ENCODE measurements at places on chromosomes 7 and 10.

- DNase-seq: no peak
These were observed 477.5 kb upstream of the ADARB2 start for GRCh38 chr10:2214805-2215204.

- no peak for DNase-seq
These were observed 46.5 kb downstream of the PRR15 start for GRCh38 chr7:29610086-29610485.

DNA sequence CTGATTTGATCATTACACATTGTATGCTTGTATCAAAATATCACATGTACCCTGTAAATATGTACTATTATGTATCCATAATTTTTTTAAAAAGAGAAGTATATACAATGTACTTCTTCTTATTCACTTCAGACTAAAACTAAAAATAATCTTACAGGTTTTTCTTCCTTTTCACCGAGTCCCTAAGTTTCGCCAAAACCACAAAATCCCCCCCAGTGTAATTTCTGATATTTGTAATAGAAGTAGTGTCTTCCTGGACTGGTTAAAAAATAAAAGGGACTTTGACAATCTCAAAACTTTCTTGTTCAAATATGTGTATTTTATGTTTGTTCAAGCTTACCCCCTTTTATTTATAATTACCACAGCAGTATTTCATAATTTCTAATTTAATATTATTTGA, 23.9 kb downstream of the EPC1 start:
- DNase-seq: no peak

DNA sequence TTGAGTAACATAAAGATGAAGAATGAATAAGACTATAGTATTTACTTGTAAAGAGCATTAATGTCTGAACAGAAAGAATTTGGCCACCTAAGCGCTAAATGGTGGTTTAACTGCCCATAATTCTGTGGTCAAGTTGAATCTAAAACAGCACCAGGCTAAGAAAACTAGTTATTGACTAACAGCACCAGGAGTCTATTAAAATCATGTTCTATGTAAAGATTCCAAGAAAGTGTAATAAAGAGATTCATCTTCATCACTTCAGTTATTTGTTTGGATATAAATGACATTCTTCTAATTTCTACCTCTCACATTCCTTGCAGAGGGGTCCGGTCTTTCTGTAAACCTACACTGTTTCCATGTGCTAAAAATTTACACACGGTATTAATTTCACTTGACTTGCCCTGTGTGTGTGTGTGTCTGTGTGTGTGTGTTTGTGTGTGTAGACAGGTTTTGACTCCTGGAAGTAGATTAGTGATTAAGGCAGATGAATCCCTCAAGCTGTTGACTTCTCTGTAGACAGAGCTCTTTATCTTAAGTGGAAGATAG, 84.4 kb downstream of the KLF6 start:
- no peak for DNase-seq

DNA sequence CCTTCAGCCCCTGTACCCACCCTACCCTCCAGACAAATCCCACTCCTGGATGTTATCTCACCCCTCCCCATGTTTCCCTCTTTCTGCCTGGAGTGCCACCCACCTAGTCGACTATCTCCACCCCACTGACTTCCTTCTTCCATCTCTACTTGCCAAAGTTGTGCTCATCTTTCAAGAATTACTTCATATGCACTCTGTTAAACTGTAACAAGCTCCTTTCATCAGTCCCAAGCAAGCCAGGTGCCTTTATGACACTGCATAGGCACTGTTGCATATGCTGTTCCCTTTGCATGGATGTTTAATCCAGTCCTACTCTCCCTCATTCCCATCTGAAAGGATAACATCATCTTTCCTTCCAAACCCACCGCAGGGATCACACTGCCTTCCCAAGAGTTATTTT, 8.9 kb upstream of the CDK1 start:
- DNase-seq: no peak

DNA sequence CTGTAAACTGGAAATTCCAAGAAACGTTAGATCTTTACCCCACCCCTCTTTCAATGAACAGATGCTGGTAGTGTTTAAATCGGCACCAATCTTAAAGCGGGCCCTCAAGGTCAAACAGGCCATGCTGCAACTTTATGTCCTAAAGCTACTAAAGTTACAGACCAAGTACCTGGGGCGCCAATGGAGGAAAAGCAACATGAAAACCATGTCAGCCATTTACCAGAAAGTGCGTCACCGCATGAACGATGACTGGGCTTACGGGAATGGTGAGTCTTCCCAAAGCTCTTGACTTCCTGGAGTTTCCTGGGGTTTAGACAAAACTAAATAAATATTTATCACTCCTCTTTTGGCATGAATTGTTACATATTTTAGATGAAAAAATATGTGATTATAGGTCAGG, 19.6 kb upstream of the SMKR1 start:
- DNase-seq: no peak

GRCh38 chr7:78490524-78490923, 692.0 kb downstream of the PHTF2 start:
- DNase-seq: no peak

- no peak for DNase-seq
These were observed 62.4 kb upstream of the NANOS1 start for GRCh38 chr10:118967160-118967559.

DNA sequence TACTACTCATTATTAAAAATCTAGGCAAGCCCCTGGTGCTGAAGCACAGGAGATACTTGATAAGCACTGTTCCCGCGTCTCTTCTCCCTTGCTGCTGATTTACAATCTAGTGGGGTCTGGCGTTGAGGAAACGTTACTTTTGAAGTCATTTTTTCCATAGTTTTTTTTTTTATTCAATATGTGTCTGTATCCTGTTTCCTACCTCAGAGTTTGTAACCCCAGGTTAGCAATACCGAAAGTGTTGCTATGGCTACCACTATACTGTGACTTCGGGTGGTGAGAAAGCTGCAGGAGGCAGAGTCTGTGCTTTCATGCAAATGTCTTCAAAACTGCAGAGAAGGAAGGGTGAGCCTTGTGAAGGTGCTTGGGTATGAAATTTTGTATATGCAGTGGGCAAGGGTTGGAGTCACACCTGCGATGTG, 458.8 kb upstream of the GHITM start:
- DNase-seq: no peak

GRCh38 chr10:32437334-32437733, 8.6 kb upstream of the CCDC7 start:
- no peak for DNase-seq

DNA sequence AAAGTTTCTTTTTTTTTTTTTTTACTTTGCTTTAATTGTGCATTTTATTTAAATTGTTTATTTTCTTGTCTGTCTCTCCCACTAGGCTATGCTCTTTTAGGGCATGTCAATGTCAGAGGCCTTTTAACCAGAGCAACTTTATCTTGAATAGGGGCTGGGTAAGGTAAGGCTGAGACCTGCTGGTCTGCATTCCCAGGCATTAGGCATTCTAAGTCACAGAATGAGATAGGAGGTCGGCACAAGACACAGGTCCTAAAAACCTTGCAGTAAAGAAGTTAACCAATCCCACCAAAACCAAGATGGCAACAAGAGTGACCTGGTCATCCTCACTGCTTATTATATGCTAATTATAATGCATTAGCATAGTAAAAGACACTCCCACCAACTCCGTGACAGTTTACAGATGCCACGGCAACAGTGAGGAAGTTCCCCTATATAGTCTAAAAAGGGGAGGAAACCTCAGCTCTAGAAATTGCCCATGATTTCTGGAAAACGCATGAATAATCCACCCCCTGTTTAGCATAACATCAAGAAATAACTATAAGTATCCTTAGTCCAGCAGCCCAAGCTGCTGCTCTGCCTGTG, 47.0 kb upstream of the FRMD4A start:
- no peak for DNase-seq

DNA sequence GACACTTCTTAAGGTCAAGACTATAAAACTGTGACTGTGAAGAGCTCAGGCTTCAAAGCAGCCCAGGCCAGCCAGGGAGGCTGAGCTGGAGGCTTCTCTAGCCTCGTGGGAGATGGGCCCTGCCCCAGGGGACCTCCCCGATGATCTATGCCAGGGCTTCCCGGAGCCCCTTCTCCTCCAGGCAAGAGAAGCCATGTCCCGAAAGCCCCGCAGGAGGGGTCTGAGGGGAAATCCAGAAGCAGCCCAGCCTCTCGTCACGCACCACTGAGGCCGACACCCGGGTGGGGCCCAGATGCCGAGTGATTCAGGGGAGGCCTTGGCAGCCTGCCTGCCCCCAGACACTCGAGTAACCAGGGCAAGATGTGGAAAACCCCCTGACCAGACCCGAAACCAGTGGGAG, 63.7 kb downstream of the PROSER2 start:
- no peak for DNase-seq

DNA sequence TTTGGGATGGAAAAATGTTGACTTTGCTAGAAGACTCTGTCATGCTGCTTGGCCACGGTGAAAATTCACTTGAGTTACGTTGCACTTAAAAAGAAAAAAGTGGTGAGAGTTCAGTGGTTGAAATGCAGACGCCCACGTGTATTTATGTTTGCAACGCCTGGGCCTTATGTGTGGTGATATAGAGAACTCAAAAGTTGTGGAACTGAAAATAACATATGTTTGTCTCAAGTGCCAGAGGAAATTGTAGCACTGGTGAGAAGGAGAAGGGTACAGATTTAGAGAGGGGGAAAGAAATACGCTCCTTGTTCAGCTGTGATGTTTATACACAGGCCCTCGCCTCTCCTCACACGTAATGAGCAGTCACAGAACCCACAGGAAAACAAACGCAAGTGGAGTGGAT, 73.6 kb downstream of the EMX2 start:
- DNase-seq: no peak

DNA sequence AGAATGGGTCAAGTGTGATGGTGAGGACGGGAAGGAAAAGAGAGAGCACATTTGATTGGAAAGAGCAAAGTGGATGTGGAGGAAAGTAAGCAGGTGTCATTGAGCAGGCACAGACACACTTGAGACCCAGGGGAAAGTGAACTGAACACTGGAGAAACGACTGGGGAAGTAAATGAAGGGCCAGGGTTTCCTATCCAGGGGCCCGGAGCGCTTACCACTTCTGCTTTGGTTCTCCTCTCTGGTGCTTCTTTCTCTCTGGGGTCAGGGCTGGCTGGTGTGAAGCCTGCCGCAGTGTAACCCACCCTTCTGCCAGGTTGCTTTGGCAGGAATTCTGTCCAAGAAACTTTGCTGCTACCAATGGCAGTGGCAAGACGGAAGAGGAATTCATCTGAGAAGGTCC, 219.3 kb downstream of the SKAP2 start:
- no peak for DNase-seq

DNA sequence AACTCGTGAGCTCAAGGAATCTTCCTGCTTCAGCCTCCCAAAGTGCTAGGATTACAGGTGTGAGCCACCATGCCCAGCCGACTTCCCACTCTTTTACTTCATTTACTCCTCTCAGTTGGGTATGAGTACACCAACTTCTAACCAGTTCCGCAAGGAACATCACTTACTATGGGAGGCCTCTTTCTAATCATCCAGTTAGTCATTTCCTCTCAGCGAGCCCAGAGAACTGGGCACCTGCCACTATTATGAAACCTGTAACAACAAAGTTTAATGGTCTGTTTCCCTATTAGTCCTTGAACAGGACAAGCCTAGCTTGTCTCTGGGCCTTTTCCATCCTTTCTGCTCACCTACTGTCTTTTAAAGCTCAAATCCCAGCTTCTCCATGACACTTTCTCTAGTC, 88.8 kb downstream of the DNMBP start:
- DNase-seq: no peak

DNA sequence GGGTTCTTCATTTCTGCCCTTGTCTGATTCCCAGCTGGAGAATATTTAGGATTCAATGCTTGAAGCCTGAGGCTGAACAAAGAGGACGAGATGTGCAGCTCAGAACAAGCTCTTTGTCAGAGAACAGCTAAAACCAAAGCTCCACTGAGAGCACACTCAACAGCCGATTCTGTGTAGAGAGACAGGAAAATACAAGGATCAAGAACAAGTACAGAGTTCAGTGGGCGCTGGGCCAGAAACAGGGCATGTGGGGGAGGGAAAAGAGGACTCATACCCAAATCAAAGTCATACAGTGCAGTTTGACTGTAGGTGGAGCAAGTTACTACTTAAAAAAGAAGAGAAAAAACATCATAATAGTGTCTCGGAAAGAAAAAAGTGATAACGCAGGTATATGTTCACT, at the start of gene AGMO:
TSS of gene AGMO (minus strand) at position 181 of the 400 bp plus-strand sequence.
- no peak for DNase-seq

- DNase-seq: no peak
These were observed 18.9 kb downstream of the ANLN start for GRCh38 chr7:36408589-36408988.

- DNase-seq: no peak
These were observed 156.1 kb upstream of the TRIM24 start for GRCh38 chr7:138304071-138304320.

DNA sequence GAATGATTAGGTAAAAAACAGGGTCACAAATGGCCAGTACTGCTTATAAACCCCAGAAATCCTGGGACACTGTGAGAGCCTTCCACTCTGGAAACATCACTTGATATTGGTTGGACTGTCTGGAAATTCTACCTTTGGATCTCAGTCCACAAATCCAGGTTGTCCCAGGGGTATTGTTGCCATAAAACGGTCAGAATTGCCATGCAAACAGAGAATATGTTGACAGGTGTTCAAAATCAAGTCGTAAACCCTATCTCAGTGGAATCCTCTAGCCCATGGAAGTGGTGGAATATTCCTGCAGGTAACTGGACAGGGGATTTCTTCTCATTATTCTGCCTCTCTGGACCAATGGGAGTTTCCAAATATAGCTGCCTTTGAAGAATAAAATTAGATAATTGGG, 31.2 kb upstream of the KCTD7 start:
- DNase-seq: no peak

- no peak for DNase-seq
These were observed 11.2 kb downstream of the LAMB4 start for GRCh38 chr7:108118959-108119358.

- DNase-seq: peak; percentile 34
These were observed 122.7 kb upstream of the PRSS1 start for GRCh38 chr7:142626420-142627035.

DNA sequence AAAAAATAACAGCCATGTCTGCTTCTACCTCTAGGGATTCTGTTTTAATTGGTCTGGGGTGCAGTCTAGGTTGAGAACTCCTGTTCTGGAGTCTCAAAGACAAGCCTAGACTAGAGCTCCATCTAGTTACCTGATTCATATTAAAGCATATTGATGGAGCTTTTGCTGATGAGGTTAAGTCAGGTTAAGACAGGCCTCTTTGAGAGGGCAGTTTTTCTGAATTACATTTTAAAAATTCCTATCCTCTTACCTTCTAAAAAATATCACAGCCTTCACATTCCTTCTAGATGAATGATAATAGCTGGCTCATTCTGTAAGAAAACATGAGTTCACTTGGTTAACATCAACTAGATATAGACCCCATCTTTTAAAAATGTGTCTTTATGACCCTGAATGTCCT, 28.9 kb downstream of the MGAM start:
- no peak for DNase-seq

- DNase-seq: no peak
These were observed 23.9 kb upstream of the AGFG2 start for GRCh38 chr7:100515072-100515532.

- DNase-seq: no peak
These were observed 220.5 kb downstream of the AUTS2 start for GRCh38 chr7:69818636-69819332.

DNA sequence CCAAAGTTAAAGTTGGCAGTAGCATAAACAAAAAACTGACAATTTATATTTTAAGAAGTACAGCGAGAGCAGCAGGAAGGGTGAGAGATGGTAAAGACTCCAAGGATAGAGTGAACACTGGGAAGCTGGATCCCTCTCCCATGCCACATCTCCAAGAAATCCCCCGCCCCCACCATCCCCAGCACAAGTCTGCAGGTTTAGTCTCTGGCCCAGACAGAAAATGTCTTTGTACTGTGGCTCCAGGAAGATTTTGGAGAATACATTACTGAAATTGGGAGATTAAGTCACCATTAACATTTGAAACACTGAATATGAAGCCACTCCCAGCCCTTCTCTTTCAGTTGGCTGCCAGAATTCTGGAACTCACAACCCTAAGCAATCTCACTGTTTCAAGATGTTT, 140.3 kb downstream of the MACC1 start:
- DNase-seq: no peak

Data from stimulated activated CD4-positive, alpha-beta T cell treated with anti-CD3 and anti-CD28 coated beads, Interleukin-1b, Interleukin-23, amount 100 ng/mL, for 1 hour (primary cell).